ENCODE measurements at places on chromosomes 4 and X.

- no peaks in the 10 kb centered on the region for H3K4me1 ChIP-seq
- H3K36me3 ChIP-seq: no peaks in the 10 kb centered on the region
- no peak overlapping the region for H3K4me3 ChIP-seq
- no peaks in the 10 kb centered on the region for H3K27me3 ChIP-seq
- no peak for DNase-seq
These were observed 898.3 kb downstream of the CCSER1 start for GRCh38 chr4:91025241-91026148.

- H3K27me3 ChIP-seq: peaks cover 99% of the 10 kb centered on the region
- no peak for DNase-seq
- H3K36me3 ChIP-seq: no peaks in the 10 kb centered on the region
- H3K4me3 ChIP-seq: no peak overlapping the region
- no peak overlapping the region for H3K27ac ChIP-seq
These were observed 29.7 kb upstream of the CRMP1 start for GRCh38 chr4:5922556-5922955.

DNA sequence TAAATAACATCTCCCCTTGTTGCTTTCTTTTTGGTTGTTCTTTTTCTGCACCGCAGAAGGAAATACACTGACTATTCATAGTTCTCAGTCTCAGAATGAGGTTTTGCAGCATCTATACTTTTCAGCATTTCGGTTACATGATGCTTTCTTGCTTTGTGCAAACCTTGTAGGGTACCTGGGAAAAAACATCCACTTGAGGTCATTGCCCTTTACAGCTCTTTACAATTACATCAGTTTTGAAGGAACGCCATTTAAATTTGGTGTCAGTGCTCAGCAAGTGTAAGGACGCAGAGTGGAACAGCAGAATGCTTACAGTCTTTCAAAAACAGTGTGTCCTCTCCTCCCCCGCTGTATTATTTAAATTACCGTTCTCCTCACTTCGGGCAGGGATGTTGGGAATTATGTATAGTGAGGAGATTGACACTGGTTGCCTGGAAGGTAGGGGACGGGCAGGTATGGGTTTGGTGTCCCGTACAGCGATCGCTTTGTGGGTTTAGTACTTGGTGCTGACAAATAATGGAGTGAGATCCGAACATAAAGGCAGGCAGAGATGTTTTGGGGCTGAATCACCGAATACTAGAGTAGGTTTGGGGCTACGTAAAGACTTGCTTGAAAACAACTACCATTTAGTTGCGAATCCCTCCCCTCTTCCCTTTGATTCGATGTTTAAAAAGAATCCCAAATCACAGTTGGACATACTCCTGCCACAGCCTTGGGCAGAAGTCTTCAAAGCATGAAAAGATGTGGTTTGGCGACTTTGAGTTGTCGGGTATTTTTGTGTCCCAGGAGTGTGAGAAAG lies 2.0 kb upstream of the NKX3-2 start:
- H3K4me1 ChIP-seq: peaks cover 56% of the 10 kb centered on the region
- peaks cover 100% of the 10 kb centered on the region for H3K27me3 ChIP-seq
- peak overlapping the region; percentile 59 for H3K4me3 ChIP-seq
- H3K36me3 ChIP-seq: no peaks in the 10 kb centered on the region
- H3K27ac ChIP-seq: no peak overlapping the region

- no peaks in the 10 kb centered on the region for H3K36me3 ChIP-seq
- peaks cover 8% of the 10 kb centered on the region for H3K27me3 ChIP-seq
- DNase-seq: no peak
These were observed 46.1 kb downstream of the SORCS2 start for GRCh38 chr4:7238300-7238960.

DNA sequence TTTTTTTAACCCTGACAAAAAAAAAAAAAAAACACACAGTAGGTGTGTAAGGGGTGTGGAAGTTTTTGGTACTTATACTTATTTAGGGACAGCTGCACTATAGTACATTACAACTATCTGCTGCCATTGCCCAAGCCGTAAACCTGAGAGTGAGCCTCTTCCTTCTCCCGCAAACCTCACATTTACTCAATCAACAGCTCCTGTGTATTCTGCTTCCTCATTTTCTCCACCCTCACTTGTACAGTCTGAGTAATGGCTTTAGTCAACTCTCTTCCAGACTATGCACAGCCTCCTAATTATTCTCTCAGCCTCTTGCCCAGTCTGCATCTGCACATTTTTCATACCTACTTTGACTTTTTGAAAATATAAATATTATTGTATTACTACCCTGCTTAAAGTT lies 362.0 kb downstream of the ADAM29 start:
- H3K4me1 ChIP-seq: no peaks in the 10 kb centered on the region
- H3K27ac ChIP-seq: no peak overlapping the region
- no peak for DNase-seq

- H3K4me3 ChIP-seq: no peak overlapping the region
- H3K36me3 ChIP-seq: no peaks in the 10 kb centered on the region
- DNase-seq: no peak
- no peaks in the 10 kb centered on the region for H3K4me1 ChIP-seq
These were observed 14.7 kb downstream of the NDP start for GRCh38 chrX:43958529-43958928.

GRCh38 chr4:100162027-100162685 lies 28.1 kb downstream of the DDIT4L start:
- no peaks in the 10 kb centered on the region for H3K36me3 ChIP-seq
- no peaks in the 10 kb centered on the region for H3K4me1 ChIP-seq

DNA sequence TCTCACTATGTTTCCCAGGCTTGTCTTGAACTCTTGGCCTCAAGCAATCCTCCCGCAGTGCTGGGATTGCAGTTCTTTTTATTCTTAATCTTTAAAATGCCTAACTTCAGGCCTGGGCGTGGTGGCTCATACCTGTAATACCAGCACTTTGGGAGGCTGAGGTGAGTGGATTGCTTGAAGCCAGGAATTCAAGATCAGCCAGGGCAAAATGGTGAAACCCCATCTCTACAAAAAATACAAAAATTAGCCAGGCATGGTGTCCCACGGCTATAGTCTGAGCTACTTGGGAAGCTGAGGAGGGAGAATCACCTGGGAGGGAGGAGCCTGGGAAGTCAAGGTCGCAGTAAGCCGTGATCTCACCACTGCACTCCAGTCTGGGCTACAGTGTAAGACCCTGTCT lies 45.9 kb downstream of the PLS3 start:
- peaks cover 12% of the 10 kb centered on the region for H3K36me3 ChIP-seq
- no peak overlapping the region for H3K27ac ChIP-seq
- no peak for DNase-seq
- H3K4me3 ChIP-seq: no peak overlapping the region
- no peaks in the 10 kb centered on the region for H3K27me3 ChIP-seq
- H3K4me1 ChIP-seq: peaks cover 35% of the 10 kb centered on the region

- H3K27ac ChIP-seq: peak overlapping the region; percentile 57
- DNase-seq: no peak
- H3K36me3 ChIP-seq: no peaks in the 10 kb centered on the region
- peak overlapping the region; percentile 48 for H3K4me3 ChIP-seq
- H3K27me3 ChIP-seq: no peaks in the 10 kb centered on the region
These were observed 255.8 kb downstream of the COL25A1 start for GRCh38 chr4:109046471-109047201.

DNA sequence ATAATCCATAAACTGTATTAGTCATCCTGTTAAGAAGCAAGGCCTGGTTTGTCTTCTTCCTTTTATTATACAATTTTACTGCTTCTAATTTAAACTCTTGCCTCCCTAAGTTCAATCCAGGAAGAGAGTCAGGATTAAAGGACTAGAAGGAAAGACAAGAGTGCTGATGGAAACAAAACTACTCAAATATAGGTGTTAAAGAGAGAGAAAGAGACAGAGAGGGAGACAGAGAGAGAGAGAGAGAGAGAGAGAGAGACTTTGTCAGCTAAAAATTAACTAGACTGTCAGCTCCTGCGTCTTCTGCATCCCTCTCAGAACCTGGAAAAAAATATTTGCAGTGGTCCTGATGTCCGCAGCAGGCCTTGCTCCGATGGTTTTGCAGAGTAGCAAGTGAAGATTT lies 13.5 kb upstream of the FGG start:
- peaks cover 58% of the 10 kb centered on the region for H3K27me3 ChIP-seq
- H3K4me3 ChIP-seq: no peak overlapping the region
- peaks cover 8% of the 10 kb centered on the region for H3K4me1 ChIP-seq

DNA sequence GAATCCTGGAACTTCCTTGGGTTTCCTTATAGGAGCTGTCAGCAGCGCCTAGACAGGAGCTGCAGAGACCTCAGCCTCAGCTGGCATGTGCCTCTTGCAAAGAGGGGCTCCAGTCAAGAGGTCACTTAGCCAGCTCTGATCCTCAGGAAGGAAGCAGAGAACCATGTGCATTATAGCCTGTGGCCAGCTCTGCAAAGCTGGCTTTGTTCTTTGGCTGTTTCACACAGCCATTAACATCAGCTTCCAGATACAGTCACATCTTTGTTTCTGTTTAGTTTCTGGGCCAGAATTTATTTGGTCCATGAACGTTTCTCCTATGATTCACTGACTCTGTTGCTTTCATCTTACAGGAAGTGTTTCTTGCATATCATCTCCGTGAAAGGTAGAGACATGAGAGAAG lies 92.4 kb downstream of the CC2D2A start:
- H3K27ac ChIP-seq: no peak overlapping the region
- no peak overlapping the region for H3K4me3 ChIP-seq

GRCh38 chr4:182246401-182247205 lies 3.4 kb downstream of the TENM3 start:
- H3K36me3 ChIP-seq: no peaks in the 10 kb centered on the region
- peak overlapping the region; percentile 49 for H3K4me3 ChIP-seq
- DNase-seq: no peak

DNA sequence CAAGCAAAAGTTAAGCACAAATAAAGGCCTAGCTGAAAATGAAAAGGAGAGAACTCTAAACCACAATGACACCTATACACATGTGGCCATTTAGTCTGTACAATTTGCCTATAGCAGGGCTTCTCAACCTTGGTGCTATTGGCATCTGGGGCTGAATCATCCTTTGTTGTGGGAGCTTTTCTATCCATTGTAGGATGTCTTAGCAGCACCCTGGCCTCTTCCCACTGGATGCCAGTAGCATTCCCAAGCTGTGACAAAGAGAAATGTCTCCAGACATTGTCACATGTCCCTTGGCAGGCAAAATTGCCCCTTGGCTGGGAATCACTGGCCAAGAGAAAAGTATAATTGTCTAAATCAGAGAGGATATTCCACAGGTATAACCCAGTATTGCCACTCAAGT lies 13.5 kb upstream of the PRPS2 start:
- H3K4me3 ChIP-seq: no peak overlapping the region
- no peak overlapping the region for H3K27ac ChIP-seq
- peaks cover 20% of the 10 kb centered on the region for H3K27me3 ChIP-seq
- H3K4me1 ChIP-seq: no peaks in the 10 kb centered on the region
- DNase-seq: no peak

DNA sequence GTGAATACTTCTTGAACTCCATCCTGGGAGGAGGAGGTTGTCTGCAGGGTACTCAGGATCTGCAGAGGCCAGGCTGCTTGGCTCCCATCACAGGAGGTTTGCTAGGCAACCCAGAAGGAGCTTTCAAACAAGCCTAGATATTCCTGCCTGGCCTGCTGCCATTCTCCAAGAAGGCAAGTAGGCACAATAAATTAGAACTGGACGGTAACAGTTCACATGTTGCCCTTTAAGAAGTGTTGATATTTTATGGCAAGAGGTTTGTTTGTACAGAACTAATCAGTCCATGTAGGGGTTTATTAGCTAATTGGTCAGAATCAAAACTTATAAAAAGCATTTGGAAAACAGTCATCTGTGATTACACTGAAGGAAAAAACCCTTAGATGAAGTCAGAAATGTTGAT lies 39.3 kb downstream of the SYNPO2 start:
- peak; percentile 40 for DNase-seq

- peaks cover 6% of the 10 kb centered on the region for H3K36me3 ChIP-seq
- H3K27ac ChIP-seq: no peak overlapping the region
- no peak for DNase-seq
- no peaks in the 10 kb centered on the region for H3K4me1 ChIP-seq
- H3K27me3 ChIP-seq: no peaks in the 10 kb centered on the region
- H3K4me3 ChIP-seq: no peak overlapping the region
These were observed 11.3 kb upstream of the SLC9B1 start for GRCh38 chr4:103030791-103031190.

DNA sequence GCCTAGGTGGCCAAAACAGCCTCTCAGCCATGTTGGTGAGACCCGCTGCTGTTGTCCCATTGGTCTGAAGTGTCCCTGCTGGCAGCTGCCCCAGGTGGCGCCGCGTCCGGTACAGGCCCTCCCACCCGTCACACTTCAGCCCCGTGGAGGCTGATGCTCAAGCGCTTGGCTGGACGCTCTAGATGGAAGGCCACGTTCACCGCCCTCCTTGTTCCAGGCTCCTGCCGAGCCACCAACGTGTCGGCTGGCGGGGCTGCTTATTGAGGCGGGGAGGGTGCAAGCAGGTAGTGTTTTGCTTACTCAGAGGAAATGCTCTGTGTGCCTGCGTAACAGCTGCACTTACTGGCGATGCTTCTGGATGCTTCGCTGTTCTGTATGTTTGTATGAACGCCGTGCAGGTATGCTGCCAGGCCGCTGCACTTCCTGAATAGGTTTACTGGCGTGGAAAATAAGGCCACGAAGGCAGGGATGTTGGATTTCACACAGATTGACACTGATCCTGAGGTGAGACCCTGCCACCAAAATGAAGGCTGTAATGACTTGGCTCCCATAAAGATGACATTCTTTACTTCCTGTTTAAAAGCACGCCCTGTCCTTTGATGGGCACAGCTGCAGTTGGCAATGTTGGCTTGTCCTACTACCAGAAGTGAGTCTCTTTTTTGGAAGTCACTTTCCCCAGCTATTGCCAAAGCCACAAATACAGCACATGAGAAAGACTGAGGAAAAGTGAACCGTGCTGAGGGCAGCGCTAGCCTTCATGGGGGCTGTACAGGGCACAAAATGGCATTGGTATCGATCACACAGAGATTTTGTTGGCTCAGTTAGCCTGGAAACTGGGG lies 21.0 kb upstream of the CLCN4 start:
- no peak overlapping the region for H3K4me3 ChIP-seq
- no peaks in the 10 kb centered on the region for H3K27me3 ChIP-seq
- H3K4me1 ChIP-seq: no peaks in the 10 kb centered on the region
- peaks cover 52% of the 10 kb centered on the region for H3K36me3 ChIP-seq

DNA sequence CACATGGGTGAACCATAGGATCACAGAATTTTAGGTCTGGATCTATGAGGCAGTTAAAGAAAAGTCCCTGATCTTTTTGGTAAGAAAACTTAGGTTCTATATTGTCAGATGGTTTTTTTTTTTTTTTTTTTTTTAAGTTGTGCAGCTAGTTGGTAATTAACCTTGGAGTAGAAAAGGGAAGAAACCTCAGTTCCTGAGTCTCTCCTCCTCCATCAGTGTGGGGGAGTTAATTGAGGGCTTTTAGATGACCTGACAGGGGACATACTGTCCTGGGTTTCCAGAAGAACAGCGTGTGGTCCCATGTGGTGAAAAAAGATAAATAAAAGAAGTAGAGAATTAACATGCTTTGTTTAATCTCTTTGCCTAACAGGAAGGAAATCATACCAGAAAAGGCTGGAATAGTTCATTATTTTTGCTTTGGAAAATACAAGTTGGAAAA lies 123.7 kb downstream of the ARHGAP10 start:
- peaks cover 11% of the 10 kb centered on the region for H3K36me3 ChIP-seq
- peak overlapping the region; percentile 77 for H3K27ac ChIP-seq
- no peaks in the 10 kb centered on the region for H3K27me3 ChIP-seq
- DNase-seq: no peak
